ENCODE measurements at places on chromosomes 3 and 15. TPM values are rescaled to one million over a fixed set of nuclear protein-coding genes. Genes with fewer than 3 reads are reported as not detected.

- DNase-seq, result no peak
Measured at GRCh38 chr15:39622660-39623516, 42.0 kb downstream of the THBS1 start.

UACA gene
- 34.0 TPM for total RNA-seq

DNA sequence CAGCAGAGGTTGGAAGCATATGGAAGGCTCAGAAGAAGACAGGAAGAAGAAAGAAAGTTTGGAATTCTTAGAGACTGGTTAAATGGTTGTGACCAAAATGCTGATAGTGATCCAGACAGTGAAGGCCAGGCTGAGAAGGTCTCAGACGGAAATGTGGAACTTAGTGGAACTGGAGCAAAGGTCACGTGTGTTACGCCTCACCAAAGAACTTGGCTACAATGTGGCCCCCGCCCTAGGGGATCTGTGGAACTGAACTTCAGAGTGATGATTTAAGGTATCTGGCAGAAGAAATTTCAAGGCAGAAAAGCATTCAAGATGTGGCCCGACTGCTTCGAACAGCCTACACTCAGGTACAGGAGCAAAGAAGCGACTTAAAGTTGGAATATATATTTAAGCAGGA, 83.1 kb downstream of the MYO5A start:
- DNase-seq, result no peak

DNA sequence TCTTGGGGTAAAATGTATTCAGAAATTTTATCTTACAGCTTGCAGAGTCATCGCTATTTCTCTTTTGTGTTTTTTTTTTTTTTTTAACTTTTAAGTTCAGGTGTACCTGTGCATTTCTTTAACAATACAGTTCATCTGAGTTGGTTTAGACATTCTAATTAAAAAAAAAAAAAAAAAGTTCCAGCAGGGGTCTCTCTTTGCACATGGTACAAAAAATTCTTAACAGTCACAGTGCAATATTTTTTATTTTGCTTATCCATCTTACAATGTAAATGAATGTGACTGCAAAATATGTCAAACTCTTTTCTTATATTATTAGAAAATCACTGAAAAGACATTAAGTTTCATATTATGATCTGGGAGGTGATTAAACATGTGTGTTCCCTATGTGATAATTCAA, 47.5 kb upstream of the SLC9A9 start:
- DNase-seq, result no peak

MGLL gene
- total RNA-seq, result 101 TPM

GRCh38 chr15:45027220-45027619, 4.2 kb downstream of the SORD start:
- no peak for DNase-seq
